ENCODE measurements at places on chromosomes 1 and 21. TPM values are rescaled to one million over a fixed set of nuclear protein-coding genes. Genes with fewer than 3 reads are reported as not detected.

The IGFN1 gene
- total RNA-seq, result not detected

The LCE3D gene
- not detected for total RNA-seq

The FCER1G gene
- total RNA-seq, result 0.71 TPM

The AADACL4 gene
- not detected for total RNA-seq

The NR5A2 gene
- total RNA-seq, result not detected

The MX1 gene
- total RNA-seq, result 26.7 TPM

The IQCC gene
- 5.0 TPM for total RNA-seq

The RPS8 gene
- 2,328 TPM for total RNA-seq

The TFAP2E gene
- total RNA-seq, result 0.51 TPM

The PRAMEF26 gene
- total RNA-seq, result not detected

The CFHR3 gene
- total RNA-seq, result not detected

The SHE gene
- 0.05 TPM for total RNA-seq

The SPATA1 gene
- total RNA-seq, result 1.5 TPM

The PPFIA4 gene
- 33.4 TPM for total RNA-seq

The RHD gene
- total RNA-seq, result not detected

The LRRC71 gene
- total RNA-seq, result not detected

The FOXD2 gene
- 0.11 TPM for total RNA-seq

The TTC34 gene
- total RNA-seq, result 0.94 TPM

The MARK1 gene
- not detected for total RNA-seq

The GSTM1 gene
- total RNA-seq, result 112 TPM

The SMG5 gene
- 89.3 TPM for total RNA-seq

The SLC16A4 gene
- total RNA-seq, result 0.73 TPM

The TIE1 gene
- 2.9 TPM for total RNA-seq

The OR2C3 gene
- not detected for total RNA-seq

The TRIM45 gene
- 1.5 TPM for total RNA-seq

The ANKRD35 gene
- total RNA-seq, result 0.23 TPM

The NOS1AP gene
- total RNA-seq, result not detected

The TDRD5 gene
- total RNA-seq, result not detected

The KLHDC8A gene
- total RNA-seq, result not detected

The PADI1 gene
- not detected for total RNA-seq

The LEFTY1 gene
- not detected for total RNA-seq

The BRDT gene
- total RNA-seq, result not detected

The LCE3C gene
- not detected for total RNA-seq

The PPIAL4G gene
- 0.05 TPM for total RNA-seq

The PCNX2 gene
- total RNA-seq, result 16.0 TPM

The GUCA2A gene
- not detected for total RNA-seq

The SELL gene
- 64.9 TPM for total RNA-seq

Measured in activated T-helper 2 cell treated with anti-CD3 and anti-CD28 coated beads, Interferon-gamma antibody, Interleukin-2, Interleukin-4, amounts not matched to agents 10 μg/mL and 5 μg/mL and 100 μg/mL, durations not matched to agents 14 hours and 24 hours and 36 hours (primary cell).